Activated CD4-positive, alpha-beta T cell treated with anti-CD3 and anti-CD28 coated beads, Interleukin-2, amount 50 U/mL, for 4 hours (primary cell): ENCODE measurements at places on chromosomes 1 and 21.

DNA sequence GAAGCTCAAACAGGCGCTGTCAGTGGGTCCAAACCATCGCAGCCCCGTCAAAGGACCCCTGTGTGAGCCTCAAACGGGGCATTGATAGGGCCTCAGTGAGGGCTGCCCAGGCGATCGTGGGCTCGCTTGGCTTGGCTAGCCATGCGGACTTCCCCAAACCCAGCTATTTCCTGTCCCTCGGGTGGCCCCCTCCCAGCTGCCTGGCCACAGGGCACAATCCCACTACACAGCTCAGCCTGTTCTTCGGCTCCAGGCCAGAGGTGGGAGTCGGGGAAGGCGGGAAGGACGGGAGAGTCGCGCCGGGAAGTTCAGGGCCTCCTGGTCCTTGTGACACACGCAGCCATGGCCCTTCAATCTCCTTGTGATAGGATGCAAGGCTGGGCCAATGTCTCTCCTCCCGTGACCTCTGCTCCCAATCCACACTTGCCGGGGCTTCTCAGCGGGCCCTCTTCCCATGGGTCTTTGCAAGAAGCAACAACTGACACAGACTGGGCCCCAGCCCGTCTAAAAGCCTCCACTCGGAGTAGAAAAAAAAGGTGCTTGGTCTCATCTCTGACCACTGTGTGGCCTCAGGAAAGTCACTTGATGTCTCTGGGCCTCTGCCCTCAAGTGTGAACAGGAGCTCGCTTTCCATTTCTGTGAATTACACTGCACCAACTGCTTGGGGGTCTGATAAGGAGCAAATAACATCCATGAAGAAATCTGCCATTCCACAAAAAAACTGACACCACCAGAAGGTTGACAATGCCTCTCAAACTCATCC lies 7.1 kb upstream of the MATN1 start:
- no peak for DNase-seq

- no peak for DNase-seq
These were observed 147.8 kb downstream of the TNFSF18 start for GRCh38 chr1:172902861-172903381.

DNA sequence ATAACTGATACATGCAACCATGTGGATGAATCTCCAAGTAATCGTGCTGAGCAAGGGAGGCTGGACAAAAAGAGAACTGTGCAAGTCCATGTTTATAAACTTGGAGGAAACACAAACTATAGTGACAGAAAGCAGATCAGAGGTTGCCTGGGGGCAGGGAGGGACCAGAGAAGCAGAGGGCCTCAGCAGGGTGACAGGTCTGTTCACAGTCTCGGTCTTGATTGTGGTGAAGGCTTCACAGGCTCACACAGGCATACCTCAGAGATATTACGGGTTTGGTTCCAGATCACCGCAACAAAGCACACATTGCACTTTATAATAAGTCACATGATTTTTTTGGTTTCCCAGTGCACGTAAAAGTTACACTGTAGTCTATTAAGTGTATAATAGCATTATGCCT lies 28.5 kb downstream of the ACOT7 start:
- peak; percentile 30 for DNase-seq

- no peak for DNase-seq
These were observed 161.4 kb upstream of the ARHGEF16 start for GRCh38 chr1:3292868-3293562.

- no peak for DNase-seq
These were observed 300.0 kb upstream of the VAMP3 start for GRCh38 chr1:7470904-7471638.

- DNase-seq: peak; percentile 37
These were observed at the start of gene MCOLN3 for GRCh38 chr1:85048296-85049064. MCOLN3 (minus strand) TSS chr1:85048500; CDS start chr1:85045360, 3,140 bp downstream.

GRCh38 chr1:119771016-119771415 lies 2.3 kb upstream of the HMGCS2 start:
- DNase-seq: no peak

DNA sequence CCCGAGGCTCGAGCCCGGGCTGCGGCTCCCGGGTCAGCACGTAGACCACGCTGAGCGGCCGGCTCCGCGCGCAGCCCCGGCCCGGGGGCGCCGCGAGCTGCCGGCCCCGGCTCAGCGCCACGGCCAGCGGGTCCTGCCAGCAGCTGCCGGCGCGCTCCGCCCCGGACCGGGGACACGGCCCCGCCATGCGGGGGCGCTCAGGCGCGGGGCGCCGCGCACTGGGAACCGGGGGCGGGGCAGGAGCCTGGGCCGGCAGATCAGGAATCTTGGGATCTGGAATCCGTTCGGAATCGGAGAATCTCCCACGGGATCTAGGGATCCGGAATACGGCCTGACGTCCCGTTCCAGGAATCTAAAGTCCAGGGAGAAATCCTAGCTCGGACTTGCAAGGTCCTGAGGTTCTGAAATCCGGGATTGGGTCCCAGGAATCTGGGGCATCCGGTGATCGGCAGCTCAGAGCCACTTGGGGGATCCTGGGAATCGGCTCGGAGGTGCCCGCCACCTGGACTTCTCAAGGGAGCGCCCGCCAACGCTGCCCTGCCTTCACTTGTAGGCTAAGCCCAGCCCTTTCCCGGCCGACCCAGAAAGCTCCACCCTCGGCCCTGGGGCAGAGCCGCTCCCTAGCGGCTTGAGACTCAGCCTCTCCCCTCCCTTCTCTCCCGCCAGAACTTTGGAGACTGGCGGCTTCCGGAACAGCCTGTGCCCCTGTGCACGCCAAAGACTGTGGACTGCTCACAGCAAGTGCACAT lies at the start of gene MAP3K6:
Gene MAP3K6 (minus strand): TSS at position 551 of the 749 bp plus-strand sequence. CDS start 364 bp downstream, at position 187.
- DNase-seq: no peak

DNA sequence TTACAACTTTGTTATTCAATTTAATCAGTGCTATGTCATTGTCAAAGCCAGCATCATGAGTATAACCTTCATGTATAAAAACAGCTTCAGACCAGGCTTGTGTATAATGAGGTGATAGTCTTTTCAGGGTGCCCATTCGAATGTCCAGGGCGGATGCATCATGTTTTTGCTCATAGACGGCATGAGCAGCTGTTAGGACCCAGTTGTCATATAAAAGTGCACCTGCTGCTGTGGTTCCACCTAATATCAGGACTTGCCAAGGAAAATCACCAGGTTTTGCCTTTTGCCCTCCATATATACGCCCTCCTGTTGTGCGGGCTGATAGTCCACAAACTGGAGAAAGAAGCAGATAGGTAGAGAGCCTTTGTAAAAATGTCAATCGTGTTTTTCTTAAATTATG lies 14.9 kb downstream of the TARDBP start:
- no peak for DNase-seq

- no peak for DNase-seq
These were observed 22.4 kb downstream of the CASZ1 start for GRCh38 chr1:10773851-10774614.

- no peak for DNase-seq
These were observed 6.5 kb downstream of the AK5 start for GRCh38 chr1:77288275-77288674.

GRCh38 chr1:101276818-101277217 lies 40.0 kb downstream of the S1PR1 start:
- no peak for DNase-seq

DNA sequence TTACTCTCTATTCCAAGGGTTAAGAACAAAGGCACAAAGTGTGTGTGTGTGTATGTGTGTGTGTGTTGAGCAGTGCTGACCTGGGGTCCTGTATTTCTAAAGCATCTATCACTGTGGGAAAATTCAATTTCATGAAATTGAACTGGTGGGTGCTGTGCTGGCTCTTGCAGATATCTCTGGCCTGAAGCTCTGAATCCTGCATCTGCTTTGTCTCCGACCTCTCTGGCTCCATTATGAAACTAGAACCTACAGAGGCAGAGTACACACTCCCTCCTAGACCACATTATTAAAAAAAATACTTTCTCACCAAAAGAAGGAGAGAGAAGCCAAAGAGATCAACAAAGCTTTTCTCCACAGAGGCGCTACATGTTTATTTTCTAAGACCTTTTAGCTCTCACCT lies 88.4 kb upstream of the PDE4B start:
- DNase-seq: no peak

GRCh38 chr1:245290836-245291235 lies 136.1 kb downstream of the KIF26B start:
- DNase-seq: no peak

- DNase-seq: no peak
These were observed 129.1 kb downstream of the ATP1B1 start for GRCh38 chr1:169235568-169235967.
